ENCODE measurements at places on chromosomes 1 and 21.
A peak's percentile ranks its signal among the peaks of the same experiment; 100 is the strongest.

DNA sequence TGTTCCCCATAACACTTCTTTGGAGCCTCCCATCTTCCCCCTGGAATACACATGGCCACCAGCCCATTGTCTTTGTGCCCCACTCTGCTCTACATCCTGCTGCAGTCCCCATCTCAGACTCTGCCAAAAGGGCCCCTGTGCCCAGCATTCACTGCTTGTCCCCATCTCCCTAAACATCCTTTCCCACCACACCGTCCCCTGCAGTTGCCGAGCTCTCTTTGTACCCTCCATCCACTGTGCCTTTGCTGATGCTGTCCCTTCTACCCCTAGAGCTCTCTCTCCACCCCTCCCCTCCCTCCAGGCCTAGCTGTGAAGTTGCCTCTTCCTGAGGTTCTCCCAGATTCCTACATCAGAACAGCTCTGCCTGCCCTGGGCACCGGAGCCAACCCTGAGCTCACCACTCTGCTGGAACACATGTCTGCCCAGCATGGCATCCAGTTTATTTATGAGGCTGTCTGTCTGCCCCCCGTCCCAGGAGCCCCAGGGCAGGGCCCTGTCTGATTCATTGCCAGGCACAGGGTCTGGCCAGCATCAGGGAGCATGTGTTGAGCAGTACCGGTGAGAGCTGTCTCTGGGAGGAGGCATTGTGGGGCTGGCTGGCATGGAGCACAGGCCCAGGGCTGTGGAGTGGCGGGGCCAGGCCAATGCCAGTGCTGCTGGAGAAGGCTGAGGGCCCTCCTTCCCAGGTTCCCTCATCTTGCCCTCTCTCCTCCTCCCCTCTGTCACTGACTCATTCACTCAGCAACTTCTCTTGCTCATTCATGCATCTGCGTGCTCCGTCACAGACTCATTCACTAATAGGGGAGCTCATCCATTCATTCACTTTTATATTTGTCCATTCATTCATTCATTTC is 28.8 kb downstream of the EDN2 start:
- DNase-seq, result peak; percentile 52

GRCh38 chr1:186283374-186283773 is 91.7 kb downstream of the TPR start:
- DNase-seq, result no peak

DNA sequence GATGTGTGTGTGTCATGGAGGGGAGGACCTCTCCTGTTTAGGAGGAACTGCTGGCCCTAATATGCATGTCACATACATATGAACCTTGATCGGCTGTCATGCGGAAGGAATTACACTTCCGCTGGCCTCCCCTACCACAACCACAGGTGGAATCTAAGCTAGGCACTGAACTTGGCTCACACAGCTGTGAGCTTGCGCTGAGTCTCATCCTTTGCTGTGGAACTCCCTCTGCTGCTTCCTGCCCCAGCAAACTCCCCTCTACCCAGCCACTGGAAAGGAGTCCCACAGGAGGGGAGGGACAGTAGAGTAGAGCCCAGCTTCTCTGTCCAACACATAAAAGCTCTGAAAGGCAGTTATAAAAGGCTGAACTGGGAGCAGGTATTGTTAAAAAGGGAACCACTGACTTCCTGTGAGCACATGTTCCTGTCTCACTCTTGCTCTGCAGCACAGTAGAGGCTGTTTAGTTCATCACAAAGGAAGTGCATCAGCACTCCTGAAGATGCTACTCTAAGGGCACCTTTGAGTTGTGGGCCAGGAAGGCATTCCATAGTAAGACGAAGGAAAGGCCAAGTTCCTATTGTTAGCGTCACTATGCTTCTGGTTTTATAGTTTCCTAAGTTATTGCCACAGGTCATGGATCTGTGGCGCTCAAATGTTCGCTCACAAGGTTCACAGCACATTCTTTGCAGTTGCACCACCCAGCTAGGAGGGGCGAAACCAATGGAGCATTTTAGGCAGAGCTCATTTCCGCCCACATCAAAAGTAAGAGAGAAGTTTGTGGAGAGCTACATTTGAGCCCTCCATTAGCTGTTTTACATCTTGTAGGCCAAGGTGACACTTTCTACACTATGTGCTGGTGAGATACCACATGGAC is 17.7 kb upstream of the PTPRC start:
- no peak for DNase-seq

DNA sequence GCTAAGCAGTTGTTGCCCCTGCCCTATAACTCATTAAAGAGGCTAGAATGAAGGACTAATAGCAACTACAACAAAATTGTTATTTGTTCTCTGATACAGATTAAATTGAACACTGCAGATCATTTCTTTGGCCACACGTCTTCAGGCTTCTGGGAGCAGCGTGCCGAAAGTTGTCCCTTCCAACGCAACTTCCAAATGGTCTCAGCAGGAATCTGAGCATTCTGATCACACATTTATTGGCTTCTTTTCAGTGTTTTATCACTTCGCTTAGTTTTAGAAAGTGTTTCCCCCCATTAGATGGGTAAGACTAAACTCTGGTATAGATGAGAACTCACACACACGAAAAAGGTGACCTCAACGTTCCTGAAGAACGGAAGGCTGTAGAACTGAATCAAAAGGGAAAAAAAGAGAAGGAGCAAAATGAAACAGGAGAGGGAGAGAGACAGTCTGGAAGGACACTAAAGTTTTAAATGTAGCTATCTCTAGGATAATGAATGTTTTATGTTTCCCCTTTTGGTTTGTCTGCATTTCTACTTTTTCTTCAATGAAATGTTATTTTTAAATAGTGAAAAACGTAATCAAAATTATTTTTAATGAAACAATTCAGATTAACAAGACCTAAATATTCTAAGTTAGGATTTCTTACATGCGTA is 336.5 kb downstream of the RRAGC start:
- no peak for DNase-seq

DNA sequence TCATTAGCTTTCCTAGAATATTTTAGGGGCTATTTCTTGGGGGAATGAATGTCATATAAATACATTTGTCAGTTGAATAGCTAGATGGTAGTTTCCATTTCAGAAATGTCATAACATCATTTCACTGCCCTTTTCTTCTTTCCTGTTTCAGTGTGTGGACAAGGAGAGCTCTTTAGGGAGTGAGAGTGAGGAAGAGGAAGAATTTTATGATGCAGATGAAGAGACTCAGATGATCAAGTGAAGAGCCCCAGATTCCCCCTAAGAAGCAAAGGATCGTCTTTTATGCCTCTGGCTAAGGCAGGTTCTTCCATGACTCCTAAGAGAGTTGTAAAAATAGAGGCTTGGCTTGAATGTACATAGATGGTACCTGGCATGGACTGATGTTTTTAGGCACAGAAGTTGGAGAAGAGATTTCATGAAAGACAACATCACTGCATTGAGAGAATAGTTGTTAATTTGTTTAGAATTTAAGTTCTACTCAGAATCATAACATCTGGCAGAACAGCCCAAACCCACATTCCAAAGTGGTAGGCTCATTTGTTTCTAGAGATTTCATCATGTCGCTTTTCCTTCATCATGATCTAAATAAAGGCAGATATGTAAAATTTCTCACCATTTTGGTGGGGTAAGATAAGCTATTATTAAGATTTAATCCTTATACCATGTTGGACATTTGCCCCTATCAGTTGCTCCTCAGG is 44.2 kb upstream of the MAB21L3 start:
- no peak for DNase-seq

- no peak for DNase-seq
Measured at GRCh38 chr1:99850459-99851291, 514 bp downstream of the AGL start.

DNA sequence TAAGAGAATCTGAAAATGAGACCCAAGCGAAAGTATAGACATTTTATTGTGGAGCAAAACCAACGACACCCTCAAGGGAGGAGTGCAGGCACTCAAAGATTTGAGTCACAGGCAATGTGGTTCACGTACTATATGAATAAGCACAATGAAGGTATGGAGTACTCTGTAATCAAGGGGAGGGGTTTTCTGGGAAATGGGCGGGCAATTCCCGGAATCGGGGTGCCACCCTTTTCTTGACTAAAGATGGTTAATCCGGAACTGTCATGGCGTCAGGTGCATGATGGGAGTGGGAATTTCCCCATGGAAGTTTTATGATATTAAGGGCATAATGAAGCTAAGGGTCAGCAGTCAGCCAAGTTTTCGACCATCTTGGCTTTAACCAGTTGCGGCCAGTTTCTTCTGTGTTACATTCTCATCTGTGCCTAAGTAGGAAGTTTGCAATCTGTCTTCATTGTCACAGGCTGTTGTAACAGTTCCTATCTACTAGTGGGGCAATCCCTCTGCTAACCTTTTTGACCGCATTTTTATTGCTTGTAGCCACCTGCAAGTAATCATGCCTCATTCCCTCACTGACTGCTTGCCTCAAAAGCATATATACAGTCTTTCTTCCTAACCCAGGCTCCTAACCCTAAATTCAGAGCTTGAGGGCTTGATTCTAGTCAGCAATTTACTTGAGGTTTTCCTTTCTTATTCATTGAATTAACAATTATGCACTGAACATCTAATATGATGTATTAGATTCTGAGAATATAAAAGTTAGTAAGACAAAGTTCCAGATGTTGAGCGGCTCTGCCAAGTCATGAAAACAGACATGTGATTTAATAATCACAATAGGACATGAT is 775 bp upstream of the AIM2 start:
- no peak for DNase-seq

DNA sequence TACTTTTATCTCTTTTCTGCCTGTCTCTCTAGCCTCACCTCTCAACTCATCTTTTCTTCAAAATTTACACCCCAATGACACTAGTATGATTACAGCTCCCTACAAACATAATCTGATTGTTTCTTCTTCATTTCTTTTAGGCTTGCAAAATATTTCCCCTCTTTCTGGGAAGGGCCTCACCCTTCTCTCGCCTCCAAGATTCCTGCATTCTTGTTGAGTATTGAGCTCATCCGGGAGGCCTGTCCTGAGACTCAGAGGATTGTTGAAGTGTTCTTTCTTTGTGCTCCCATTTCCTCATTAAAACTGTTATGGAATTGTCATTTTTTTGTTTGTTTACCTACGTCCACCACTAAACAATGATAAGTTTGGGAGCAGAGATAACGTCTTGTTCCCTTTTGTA is 99.1 kb upstream of the CHRM3 start:
- DNase-seq, result no peak

- no peak for DNase-seq
Measured at GRCh38 chr1:84996846-84997666, at the start of gene MCOLN2. Gene MCOLN2, minus strand, starts transcription at chr1:84997113. Its CDS starts 241 bp downstream, at chr1:84996872.

DNA sequence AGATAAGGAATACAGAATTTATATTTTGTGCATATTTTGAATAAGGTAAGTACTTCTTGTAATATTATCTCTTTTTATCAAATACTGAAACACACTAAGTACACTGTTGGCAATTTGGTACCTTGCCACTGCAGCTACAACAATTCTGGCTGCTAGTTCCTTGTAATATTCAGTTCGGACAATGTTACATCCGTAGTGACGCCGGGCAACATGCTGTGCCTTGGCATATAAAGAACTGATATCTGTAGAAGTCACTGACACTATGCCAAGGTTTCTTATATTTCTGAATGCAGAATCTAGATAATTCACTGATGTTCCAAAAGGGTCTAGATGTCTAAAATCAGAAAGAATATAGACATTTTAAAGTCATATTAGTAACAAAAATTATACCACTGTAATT is 17.5 kb downstream of the TRMT1L start:
- DNase-seq, result no peak

DNA sequence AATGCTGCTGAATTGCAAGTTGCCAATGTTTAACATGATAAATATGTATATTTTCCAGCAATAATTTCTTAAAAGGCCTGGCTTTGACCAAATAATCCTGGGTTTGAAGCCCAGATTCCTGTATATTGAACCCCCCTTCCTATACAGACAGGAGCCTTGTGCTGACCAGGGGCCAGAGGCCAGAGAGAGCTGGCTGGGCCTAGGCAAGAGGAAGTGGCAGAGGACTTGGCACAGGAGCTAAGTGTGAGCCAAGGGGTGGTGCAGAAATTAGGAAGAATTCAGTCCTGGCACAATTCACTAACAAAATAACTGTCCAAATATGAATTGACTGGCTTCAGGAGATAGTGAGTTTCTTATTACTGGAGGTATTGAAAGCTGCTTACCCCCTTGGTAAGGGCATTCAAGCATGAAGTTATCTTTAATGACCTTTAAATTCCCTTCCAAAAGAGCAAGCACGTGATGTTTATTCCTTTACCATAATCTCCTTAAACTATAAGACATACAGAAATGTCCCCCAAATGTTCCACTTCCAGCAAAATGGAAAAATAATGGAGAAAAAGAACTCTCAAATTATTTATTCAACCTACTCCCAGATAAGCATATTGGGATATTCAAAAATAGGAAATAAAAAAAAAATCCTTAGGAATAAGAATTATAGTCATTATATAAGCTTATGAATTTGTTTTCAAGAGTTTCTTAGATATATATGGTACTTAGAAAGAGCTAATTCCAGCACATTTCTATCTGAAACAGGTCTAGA is 26.6 kb downstream of the NIBAN1 start:
- no peak for DNase-seq

DNA sequence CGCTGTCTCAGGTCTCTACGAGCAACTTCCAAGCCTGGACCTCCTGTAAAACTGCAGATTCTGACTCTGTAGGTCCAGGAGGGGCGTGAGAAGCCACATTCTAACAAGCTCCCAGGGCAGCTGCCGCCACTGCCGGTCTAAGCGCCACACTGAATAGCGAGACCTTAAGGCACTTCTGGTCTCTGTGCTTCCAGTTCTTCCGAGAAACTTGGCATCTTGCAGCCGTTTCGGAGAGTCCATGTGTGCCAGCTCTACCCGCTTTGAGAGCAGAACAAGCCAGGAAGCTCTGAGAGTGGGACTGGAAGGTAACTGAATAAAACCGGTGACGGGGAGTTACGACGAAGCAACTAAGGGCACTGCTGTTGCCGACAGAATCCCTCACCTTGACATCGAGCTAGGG is 12.5 kb downstream of the AGT start:
- DNase-seq, result no peak

GRCh38 chr1:212718499-212718898 is 18.9 kb upstream of the BATF3 start:
- no peak for DNase-seq

GRCh38 chr1:169143984-169144383 is 37.5 kb downstream of the ATP1B1 start:
- DNase-seq, result no peak

GRCh38 chr1:61247881-61248752 is 165.8 kb downstream of the NFIA start:
- no peak for DNase-seq

DNA sequence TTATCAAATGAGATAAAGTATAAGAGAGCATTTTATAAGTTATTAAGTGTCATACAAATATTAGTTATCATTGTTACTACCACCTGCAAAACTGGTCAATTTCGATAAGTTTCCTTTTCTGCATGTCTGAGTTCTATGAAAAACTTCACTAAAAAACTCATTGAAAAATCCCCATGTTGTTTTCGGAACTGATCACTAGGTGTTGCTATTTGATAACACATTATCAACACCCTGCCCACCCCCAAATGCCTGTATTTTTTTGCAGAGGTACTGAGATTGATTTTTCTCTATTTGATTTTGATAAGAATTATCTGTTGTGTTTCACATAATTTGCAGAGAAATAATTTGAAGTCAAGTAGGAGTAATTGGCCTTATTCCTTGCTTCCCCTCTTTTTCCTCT is 22.1 kb upstream of the DISP1 start:
- no peak for DNase-seq

GRCh38 chr1:42449256-42449655 is 6.6 kb downstream of the ZMYND12 start:
- no peak for DNase-seq

- DNase-seq, result peak; percentile 12
Measured at GRCh38 chr1:110152133-110152785, 2.0 kb downstream of the SLC6A17 start.
